Cerebellum (tissue), 4 donors: ENCODE measurements at places on chromosomes 13 and 19. TPM values are rescaled to one million over a fixed set of nuclear protein-coding genes. Genes with fewer than 3 reads are reported as not detected.

The GPC6 gene
- 25.0 TPM for total RNA-seq

The CYP4F11 gene
- total RNA-seq: not detected

The ZNF626 gene
- 40.6 TPM for total RNA-seq

The PSG11 gene
- total RNA-seq: not detected

The SIGLEC5 gene
- 0.27 TPM for total RNA-seq

The TLE6 gene
- 0.91 TPM for total RNA-seq

The KIRREL2 gene
- total RNA-seq: 5.3 TPM

The DCLK1 gene
- 283 TPM for total RNA-seq

The SAFB gene
- total RNA-seq: 93.6 TPM

The TNFRSF19 gene
- 31.3 TPM for total RNA-seq

The PLIN5 gene
- total RNA-seq: 2.3 TPM

The SETDB2 gene
- 17.0 TPM for total RNA-seq

The NBEA gene
- total RNA-seq: 168 TPM

The ATP8A2 gene
- total RNA-seq: 34.0 TPM

The SPIB gene
- not detected for total RNA-seq

The EBI3 gene
- 0.36 TPM for total RNA-seq

The AP1M2 gene
- 3.0 TPM for total RNA-seq

The NPAS1 gene
- 0.36 TPM for total RNA-seq

The CCDC70 gene
- total RNA-seq: not detected

The SYNGR4 gene
- 0.27 TPM for total RNA-seq

The IGSF23 gene
- total RNA-seq: not detected

The LRRC25 gene
- 1.00 TPM for total RNA-seq

The C19orf85 gene
- total RNA-seq: not detected

The ALKBH6 gene
- 6.3 TPM for total RNA-seq

The RPS19 gene
- 229 TPM for total RNA-seq

The ATP7B gene
- 22.4 TPM for total RNA-seq

The FCGBP gene
- total RNA-seq: 5.8 TPM

The ATP4B gene
- total RNA-seq: not detected

The ARRDC5 gene
- not detected for total RNA-seq

The CFAP97D2 gene
- not detected for total RNA-seq

The SLC25A41 gene
- total RNA-seq: 0.91 TPM

The SGTA gene
- 31.6 TPM for total RNA-seq

The GPR183 gene
- 1.1 TPM for total RNA-seq

The BBC3 gene
- 2.2 TPM for total RNA-seq

The TNFSF13B gene
- total RNA-seq: 1.6 TPM

The GDF15 gene
- 0.36 TPM for total RNA-seq

The RASIP1 gene
- 4.7 TPM for total RNA-seq

The MCEMP1 gene
- total RNA-seq: not detected

The SWSAP1 gene
- 0.64 TPM for total RNA-seq

The ZNF570 gene
- 18.5 TPM for total RNA-seq

The LGALS14 gene
- not detected for total RNA-seq

The HOMER3 gene
- total RNA-seq: 20.7 TPM

The HS6ST3 gene
- 35.0 TPM for total RNA-seq

The PLEKHF1 gene
- 1.5 TPM for total RNA-seq

The CDC34 gene
- 35.7 TPM for total RNA-seq

The CRX gene
- total RNA-seq: not detected

The SRRM5 gene
- 0.09 TPM for total RNA-seq

The LILRA6 gene
- total RNA-seq: 0.64 TPM

The PSG3 gene
- total RNA-seq: 0.36 TPM

The RXFP2 gene
- total RNA-seq: 0.18 TPM

The LONP1 gene
- total RNA-seq: 27.9 TPM

The IL17D gene
- 8.5 TPM for total RNA-seq

The ERICH4 gene
- total RNA-seq: not detected

The KCNN1 gene
- total RNA-seq: 10.9 TPM

The CABP5 gene
- total RNA-seq: not detected

The CACNG6 gene
- total RNA-seq: not detected

The GTF3A gene
- 52.4 TPM for total RNA-seq

The IRF3 gene
- total RNA-seq: 11.3 TPM
